ENCODE measurements at places on chromosomes 1 and 21.

DNA sequence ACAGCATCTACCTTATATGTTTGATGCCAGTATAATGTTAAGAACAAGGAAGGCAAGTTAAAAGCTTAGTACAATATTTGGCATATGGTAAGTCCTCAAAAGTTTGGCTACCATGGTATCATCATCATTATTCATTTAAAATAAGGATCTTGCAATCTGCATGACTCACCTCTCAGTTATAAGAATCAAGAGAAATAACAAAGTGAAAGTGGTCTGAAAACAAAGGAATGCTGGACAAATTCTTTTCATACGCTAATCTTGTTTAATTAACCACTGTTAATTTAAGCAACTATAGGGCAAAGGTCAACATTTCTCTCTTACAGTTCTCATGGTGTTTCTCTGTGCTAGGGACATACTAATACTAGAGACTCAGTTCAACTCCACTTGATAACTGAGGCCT lies 13.0 kb upstream of the CLDN19 start:
- ATAC-seq = no peak

- ATAC-seq = no peak
Measured at GRCh38 chr1:233042834-233043233, 92.4 kb downstream of the NTPCR start.

- ATAC-seq = no peak
Measured at GRCh38 chr1:230292689-230293389, 133.3 kb downstream of the PGBD5 start.

GRCh38 chr1:154819628-154820590 lies 50.2 kb downstream of the KCNN3 start:
- peak; percentile 60 for ATAC-seq

GRCh38 chr21:31537872-31538576 lies 121.5 kb upstream of the SOD1 start:
- no peak for ATAC-seq

DNA sequence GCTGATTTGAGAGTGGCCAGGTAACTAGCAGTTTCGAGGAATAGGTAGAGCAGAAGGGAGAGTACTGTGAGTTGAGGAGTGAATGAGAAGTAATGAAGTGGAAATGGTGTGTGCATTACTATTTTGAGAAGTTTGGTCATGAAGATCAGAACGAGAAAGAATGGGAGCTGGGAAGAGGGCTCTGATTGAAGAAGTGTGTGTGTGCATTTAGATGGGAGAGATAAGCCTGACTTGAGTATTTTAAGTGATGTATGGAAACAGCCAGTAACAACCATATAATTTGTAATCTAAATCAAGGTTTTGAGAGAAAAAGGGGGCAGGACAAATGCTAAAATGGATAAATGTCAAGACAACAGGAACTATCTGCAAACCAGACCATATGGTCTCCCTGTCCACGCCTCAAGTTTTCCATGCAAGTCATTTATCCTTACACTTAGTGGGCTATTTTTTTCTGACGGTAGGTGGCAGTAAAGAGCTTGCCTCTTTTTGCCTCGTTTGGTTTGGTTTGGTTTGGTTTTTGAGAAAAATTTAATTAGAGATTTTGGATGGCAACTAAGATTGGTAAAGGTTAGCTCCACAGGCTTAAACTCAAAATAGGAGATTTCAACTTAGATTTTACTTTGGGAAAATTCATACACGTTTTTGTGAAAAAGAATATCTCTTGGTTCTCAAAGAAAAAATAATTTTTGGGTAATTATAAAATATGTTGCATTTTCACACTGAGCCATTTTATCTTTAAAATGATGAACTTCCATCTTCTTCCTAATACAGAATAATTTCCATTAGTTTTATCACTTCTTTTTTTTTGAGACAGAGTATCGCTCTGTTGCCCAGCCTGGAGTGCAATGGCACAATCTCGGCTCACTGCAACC lies 9.5 kb upstream of the B3GALNT2 start:
- ATAC-seq = peak; percentile 36

GRCh38 chr1:77060000-77060399 lies 159.2 kb downstream of the PIGK start:
- ATAC-seq = no peak

GRCh38 chr1:81970416-81970815 lies 169.7 kb downstream of the ADGRL2 start:
- ATAC-seq = no peak

- peak; percentile 93 for ATAC-seq
Measured at GRCh38 chr21:42737951-42738590, 84.7 kb downstream of the PDE9A start.

GRCh38 chr1:201653883-201654282 lies 115.0 kb downstream of the NAV1 start:
- no peak for ATAC-seq

GRCh38 chr1:232287676-232288569 lies 342.0 kb downstream of the SIPA1L2 start:
- no peak for ATAC-seq

DNA sequence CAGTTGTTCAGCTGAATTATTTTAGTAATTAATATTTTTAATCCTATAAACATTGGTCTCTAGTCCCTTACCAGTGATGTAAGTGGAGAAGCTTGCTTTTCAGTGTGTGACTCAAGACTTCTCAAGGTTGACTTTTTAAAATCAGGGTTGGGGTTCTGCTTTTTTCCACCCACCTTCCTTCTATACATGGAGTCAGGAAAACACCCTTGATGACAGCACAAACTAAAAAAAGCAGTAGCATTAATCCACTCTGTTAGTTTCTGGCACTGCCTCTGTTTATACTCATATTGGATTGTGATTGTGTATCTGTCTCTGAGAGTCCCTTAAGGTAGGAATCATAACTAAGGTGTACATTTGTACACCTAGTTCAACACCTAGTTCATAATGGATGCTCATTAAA lies 8.3 kb upstream of the PLEKHO1 start:
- no peak for ATAC-seq

- no peak for ATAC-seq
Measured at GRCh38 chr1:40030528-40031135, 9.9 kb upstream of the CAP1 start.

DNA sequence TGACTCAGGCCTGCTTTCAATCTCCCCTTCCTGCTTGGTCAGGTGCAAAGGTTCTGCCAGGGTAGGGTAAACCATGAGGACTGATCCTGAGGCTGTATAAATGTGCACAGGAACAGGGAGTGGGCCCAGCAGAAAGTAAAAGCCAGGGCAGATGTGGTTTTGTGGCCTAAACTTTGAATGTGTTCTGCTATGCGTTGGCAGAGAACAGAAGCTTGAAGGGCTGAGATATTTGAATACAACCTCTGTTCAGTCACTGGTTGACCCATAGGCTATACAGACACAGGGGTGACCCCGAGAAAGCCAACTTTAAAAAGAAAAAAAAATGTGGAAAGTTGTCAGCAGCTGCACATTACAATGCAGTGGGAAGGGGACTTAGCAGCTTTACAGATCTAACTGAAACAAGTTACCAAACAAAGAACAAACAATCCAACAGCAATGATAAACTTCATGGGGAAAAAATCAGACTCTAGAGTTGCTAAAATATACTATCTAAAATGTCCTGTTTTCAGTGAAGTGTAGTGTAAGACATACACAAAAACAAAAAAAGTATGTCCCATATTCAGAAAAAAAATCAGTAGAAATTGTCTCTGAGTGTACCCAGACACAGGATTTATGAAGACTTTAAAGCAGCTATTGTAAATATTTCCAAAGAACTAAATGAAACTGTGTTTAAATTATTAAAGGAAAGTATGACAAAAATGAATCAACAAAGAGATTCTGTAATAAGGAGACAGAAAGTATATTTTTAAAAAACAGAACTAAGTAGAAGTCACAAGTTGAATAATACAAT lies 216.1 kb downstream of the RPS6KC1 start:
- ATAC-seq = no peak

GRCh38 chr1:243438815-243439214 lies 183.0 kb downstream of the SDCCAG8 start:
- no peak for ATAC-seq

DNA sequence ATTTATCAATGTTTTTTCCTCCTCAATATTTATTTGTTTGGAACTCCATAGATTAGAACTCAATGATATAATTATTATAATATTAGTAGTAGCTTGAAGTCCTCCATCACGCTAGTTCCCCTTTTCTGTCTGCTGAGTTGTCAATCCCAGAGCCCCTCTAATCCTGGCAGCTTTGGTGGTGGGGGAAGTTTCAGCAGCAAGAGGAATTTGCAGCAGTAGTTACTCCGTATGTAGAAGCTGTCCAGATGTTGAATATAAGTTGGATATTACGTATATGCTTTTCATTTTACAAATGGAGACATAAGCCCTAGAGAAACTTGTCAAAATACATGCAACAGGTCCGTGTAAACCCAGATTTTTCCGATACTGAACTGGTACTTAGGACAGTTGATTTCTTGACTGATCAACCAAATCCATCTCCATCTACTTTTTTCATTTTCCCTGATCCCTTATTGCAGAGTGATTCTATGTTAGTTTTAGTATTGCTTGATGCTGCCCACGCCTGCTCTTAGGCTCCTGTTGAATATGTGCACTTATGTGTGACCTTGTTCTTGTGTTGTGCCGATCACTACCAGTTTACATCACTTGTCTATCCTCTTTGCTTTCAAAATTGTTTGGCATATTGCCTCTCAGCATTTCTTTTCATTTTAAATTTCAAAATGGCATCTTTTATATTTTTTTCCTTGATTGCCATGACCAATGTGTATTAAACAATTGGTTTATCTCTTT lies 28.1 kb downstream of the SMAP2 start:
- no peak for ATAC-seq

GRCh38 chr1:172449585-172450523 lies 6.0 kb upstream of the PIGC start:
- peak; percentile 58 for ATAC-seq

- no peak for ATAC-seq
Measured at GRCh38 chr1:244841273-244841927, 5.9 kb downstream of the COX20 start.

- ATAC-seq = no peak
Measured at GRCh38 chr21:46064870-46065214, 33.1 kb upstream of the COL6A2 start.

DNA sequence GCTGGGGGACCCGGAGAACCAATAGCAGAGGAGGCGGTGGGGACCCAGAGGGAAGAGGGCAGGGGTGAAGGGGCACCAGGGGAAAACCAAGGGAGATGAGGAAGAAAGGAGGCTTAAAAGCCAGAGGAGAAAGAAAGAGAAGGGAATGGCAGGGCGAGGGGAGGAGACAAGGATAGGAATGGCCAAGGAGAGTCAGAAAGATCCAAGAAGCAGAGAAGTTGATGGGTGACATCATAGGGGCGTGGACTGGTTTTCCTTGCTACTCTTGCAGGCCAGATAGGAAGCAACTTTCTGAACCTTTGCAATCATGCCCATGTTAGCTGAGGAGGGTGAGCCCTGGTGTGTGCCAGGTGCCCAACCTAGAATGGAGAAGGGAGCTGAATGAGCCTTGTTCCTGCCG lies 5.4 kb downstream of the NPR1 start:
- ATAC-seq = no peak

- ATAC-seq = no peak
Measured at GRCh38 chr1:223836586-223836985, 9.2 kb downstream of the TP53BP2 start.

DNA sequence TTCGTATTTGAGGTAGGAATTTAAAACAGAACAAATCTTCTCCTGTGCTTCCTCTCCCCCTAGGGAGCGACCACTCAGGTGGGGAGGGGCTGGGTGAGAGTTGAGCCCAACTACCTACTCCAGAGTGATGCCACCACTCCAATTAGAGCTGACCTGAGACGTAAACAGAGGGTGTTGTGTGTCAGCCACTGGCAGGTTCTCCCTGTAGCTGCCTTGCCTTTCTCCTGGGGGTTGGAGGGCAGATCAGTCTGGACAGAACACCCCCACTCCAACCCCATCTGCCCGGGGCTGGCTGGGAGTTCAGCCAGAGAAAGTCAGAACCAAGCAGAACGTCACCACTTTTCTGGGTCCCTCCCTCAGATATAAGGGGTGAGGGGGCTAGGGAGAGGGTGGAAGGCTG lies 2.0 kb downstream of the HPDL start:
- ATAC-seq = no peak

DNA sequence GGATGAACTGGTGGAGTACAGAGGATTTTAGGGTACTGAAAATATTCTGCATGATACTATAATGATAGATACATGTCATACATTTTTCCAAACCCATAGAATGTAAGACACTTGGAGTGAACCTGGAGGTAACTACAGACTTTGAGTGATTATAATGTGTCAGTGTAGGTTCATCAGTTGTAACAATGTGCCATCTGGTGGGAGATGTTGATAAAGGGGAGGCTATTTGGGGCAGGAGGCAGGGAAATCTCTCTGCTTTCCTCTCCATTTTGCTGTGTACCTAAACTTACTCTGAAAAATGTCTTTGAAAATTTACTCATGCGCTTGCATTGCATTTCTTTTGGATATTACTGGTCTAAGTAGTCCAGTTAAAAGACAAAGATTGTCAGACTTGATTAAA lies 35.2 kb downstream of the PTBP2 start:
- no peak for ATAC-seq

GRCh38 chr1:168977618-168978017 lies 128.9 kb upstream of the ATP1B1 start:
- no peak for ATAC-seq

DNA sequence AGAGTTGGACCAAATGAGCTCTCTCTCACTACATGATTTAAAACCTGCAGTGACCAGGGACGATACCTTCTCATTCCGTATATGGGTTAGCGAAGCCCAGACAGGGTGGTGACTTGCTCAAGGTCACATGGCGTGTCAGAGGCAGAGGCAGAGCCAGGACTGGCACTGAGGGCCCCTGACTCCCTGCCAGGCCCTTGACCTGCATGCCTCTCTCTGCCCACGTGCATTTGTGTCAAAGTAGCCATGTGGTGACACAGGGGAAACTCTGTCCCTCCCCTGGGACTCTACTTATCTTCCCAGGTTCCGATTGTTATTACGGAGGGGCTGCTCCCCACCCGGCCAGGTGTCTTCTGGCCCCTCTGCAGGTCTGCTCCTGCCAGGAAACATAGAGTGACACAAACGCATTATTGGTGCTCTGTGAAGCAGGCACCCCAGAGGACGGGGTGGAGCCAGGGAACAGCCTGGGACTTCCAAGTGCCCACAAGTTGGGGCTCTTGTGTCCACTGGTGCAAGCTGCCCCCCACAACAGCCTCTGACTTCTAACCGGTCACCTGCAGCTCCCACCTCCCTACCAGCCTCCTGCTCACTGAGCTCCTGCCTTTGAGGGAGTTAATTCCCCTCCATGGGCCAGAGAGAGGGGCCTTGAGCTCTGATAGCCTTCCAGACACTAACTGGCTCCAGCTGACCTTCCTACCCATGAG lies 7.3 kb upstream of the TINAGL1 start:
- ATAC-seq = no peak

DNA sequence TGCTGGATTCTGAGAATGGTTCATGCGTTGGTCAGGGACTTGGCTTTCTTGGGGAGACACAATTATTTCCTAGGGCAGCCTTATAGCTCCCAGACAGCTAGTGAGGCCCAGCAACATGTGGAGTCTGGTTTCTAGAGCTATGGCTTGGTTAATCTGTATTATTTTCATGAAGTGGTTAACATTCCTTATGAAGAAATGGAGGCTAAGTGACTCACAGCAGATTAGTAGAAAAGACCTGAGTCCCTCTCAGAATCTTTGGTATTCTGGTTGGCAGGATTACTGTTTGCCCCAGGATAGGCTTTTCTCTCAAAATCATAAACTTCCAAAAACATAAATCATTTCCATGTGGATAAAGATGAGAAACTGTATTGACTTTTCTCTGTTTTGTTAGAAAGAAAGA lies 42.3 kb downstream of the DUSP10 start:
- no peak for ATAC-seq

GRCh38 chr1:154349121-154349520 lies 23.8 kb downstream of the ATP8B2 start:
- no peak for ATAC-seq

- ATAC-seq = peak; percentile 63
Measured at GRCh38 chr1:150151291-150152181, 1.8 kb downstream of the PLEKHO1 start.

Data from activated CD4-positive, CD25-positive, alpha-beta regulatory T cell treated with anti-CD3 and anti-CD28 coated beads, Interleukin-2, amount 50 U/mL, for 24 hours (primary cell).